IMR-90 (cell line): ENCODE measurements at places on chromosomes 16 and 17.

- DNase-seq, result no peak
Observed at GRCh38 chr17:494601-495265, 142.1 kb upstream of the RPH3AL start.

DNA sequence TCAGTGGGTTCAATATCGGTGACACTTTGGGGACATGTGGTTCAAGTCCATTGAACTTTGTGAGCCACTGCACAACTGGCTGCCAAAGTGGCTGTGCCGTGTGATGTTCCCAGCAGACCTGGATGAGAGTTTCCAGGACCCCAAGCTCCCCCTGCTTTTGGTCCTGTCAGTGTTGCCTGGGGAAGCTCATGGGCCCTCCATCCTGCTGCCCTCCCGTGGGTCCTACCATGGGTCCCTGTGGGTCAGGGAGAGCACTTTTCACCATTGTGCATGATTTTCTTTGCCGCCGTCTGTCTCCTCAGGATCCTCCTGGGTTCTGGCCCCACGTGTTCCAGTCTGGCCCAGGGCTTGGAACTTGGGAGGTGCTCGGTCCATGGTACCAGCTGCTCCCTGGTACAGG, 38.1 kb downstream of the LGALS9 start:
- no peak for DNase-seq

DNA sequence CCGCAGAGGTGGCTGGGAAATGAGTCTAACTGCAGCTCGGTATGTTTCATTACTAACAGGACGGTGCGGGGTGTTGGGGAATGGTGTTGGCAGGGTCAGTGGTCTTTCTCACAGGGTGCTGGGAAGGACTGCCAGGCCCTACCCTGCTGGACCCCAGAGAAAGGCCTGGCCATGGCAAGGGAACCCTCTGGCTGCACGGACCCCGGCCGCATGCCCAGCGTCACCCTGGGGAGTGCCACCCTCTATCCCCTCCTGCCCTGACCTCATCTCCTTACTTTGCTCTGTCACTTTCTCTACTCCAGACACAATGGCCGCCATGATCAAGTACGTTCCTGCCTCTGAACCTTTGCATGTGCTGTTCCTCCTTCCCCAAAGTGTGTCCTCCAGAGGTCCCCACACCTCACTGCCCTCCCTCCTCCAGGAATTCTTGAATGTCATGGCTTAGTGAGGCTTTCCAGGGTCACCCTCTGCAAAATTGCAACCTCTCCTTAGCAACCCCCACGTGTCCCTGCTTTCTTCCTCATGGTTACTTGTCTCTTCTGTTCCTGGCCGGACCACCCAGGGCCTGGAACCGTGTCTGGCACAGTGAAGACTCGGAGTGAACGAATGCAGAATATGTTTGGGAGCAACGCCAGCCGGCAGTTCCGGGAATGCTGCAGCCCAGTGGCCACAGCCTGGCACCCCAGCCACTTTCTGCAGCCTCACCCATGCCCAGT, 15.2 kb downstream of the ADAD2 start:
- DNase-seq, result no peak

GRCh38 chr17:80679816-80680215, 135.2 kb downstream of the RPTOR start:
- DNase-seq, result no peak

- peak; percentile 49 for DNase-seq
Observed at GRCh38 chr17:43444223-43445008, 39.4 kb upstream of the DHX8 start.

GRCh38 chr16:307691-308312, 24.8 kb downstream of the PDIA2 start:
- DNase-seq, result no peak

GRCh38 chr17:61579961-61580360, 11.1 kb downstream of the NACA2 start:
- DNase-seq, result peak; percentile 28

DNA sequence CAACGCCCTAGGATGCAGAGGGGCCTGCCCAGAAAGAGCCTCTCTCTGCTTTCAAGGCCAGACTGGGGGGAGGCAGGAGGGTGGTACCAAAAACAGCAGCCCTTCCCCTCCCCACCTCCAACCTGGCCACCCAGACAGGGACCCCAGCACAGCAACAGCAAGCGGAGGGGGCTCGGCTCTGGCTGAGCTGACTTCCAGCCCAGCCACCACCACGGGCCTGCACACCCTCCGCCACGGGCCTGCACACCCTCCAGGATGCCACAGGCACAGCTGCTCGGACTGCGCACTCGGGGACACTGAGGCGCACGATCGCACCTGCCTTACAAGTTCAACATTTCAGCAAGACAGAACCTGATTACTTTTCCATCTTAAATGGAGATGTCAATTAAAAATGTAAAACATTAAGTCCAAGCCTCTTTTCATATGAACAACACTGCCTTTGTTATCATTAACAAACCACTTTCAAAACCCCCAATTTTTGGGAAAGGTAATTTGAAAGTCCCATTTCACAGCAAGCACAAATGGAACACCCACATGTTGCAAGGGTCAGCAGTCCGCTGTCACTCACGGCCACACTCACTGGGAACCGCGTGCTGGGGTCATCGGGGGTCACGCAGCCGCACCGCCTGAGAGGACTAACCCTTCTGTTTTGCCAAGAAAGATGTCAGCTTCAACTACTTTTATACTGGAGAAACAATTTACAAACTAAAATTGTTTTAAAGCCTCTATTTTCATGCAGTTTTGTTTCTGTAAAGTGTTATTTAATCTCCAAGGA, 76.4 kb downstream of the ANKRD11 start:
- DNase-seq, result no peak

DNA sequence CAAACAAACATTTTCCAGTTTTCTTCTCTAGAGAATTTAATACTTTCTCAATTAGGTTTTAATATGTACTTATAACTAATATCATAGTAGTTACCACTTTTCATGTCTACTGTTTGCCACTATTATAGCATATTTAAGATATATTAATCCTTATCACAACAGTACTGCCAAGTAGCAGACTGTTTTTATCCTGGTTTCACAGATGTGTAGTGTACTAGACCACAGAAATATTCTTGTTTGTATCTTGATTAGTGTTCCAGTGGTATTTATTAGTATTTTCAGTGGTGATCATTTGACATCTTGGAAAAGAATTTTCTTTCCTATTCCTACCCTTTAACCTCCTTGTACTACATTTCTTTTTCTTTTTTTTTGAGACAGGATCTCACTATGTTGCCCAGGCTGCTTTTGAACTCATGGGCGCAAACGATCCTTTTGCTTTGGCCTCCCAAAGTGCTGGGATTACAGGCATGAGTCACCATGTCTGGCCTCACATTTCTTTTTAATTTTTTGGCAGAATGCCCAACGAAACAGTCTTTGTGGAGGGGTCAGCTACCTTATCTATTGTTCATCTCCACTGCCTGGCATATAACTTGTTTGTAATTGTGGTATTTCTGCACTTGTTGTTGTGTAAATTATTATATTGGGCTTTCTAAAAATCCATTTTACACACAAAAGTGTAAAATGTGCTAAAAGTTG, 27.2 kb downstream of the MAP2K4 start:
- no peak for DNase-seq

- no peak for DNase-seq
Observed at GRCh38 chr17:38735161-38735997, 5.2 kb downstream of the CISD3 start.

DNA sequence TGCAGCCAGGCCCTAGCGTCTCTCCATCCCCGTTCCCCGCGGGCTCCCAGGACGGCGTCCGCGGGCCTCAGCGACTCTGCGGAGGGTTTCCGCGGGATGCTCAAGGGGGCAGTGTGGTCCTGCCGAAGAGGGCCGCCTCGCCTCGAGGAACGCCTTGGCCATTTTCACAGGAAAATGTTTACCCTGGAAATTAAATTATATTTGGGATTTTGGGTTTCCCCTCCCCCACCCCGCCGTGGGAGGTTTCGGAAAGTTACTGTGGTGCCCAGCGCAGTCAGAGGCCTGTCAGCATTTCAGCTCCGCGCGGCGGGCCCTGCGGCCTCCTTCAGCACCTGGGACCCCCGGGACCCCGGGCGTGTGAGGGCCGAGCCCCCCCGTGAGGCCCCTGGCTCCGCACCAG, 94.5 kb downstream of the PCTP start:
- DNase-seq, result peak; percentile 20

- DNase-seq, result peak; percentile 84
Observed at GRCh38 chr16:15976929-15977637, 27.7 kb downstream of the ABCC1 start.

- no peak for DNase-seq
Observed at GRCh38 chr17:6070913-6071511, 833 bp downstream of the WSCD1 start.
